ENCODE measurements at places on chromosomes 5 and 9.

GRCh38 chr9:111621895-111622480, 9.1 kb upstream of the DNAJC25 start:
- DNase-seq: no peak

DNA sequence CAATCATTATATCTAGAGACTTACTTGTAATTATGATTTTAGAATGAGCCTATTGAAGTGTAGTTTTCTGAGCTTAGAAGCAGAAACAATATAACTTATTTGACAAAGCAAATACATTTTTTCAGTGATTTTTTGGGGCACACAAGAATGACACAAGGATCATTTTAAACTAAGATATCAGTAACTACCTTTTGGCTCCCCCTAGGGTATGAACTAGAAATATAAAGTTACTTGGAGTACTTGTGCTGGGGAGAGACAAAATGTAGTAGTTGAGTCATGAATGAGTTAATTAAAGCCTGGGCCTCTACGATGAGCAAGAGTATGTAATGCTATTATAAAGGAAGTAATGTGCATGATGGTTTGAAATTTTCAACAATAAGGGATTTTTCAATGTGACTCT, 1244.1 kb upstream of the ACO1 start:
- DNase-seq: no peak

- no peak for DNase-seq
Observed at GRCh38 chr5:110865400-110866094, 126.7 kb downstream of the SLC25A46 start.

- DNase-seq: no peak
Observed at GRCh38 chr5:149838881-149839739, 105.5 kb downstream of the PDE6A start.

- no peak for DNase-seq
Observed at GRCh38 chr5:157485811-157486210, 25.8 kb downstream of the NIPAL4 start.

DNA sequence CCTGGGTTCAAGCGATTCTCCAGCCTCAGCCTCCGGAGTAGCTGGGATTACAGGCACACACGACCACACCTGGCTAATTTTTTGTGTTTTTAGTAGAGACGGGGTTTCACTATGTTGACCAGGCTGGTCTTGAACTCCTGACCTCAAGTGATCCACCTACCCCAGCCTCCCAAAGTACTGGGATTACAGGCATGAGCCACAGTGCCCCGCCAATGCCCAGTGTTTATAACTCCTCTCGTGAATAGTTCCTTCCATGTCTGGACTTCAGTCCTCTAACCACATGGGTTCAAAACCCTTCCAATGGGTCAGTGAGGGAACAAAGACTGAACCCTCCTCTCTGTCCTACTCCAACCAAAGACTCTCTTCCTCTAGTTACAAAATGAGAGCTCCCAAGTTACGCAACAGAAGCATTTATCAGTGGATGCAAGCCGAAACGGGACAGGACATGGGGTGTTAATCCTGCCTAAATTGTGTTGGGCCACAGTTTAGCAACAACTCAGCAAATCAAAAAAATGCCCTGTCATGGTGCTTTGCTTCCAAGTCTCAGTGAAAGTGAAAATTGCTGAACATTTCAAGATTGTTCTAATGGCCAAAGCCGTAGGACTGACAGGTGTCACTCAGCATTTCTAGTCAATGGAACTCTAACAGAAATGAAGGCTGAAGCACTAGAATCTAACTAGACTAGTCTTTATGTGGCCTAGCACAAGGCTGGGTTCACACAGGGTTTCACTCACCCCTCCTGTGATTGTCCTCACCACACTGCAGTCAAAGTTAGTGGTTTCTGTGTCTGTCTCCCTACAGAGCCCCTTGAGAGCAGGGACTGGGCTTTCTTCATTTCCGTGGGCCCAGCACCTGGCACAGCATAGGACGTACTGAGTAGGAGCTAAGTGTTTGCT, 3.2 kb upstream of the TMEM245 start:
- DNase-seq: no peak

DNA sequence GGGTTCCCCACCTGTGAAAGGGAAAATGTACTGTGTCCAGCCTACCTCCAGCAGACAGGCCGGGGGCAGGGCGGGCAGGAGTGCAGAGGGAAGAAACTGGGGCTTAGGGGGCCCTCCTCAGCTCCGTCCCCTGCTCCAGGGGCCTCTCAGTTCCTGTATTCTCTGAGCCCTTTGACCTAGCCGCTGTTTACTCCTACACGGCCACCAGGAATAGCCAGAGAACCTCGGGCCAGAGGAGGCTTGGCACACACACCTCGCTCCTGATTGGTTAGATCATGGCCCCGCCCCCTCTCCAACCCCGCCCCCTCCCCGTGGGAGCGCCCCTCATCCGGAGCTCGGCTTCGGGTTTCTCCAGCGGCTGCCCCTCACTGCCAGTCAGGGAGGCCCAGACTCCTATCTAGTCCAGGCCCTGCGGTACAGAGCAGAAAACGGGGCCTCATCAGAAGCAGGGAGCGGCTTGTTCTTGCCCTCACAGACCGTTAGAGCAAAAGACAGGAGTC, 2.2 kb downstream of the ST6GALNAC6 start:
- DNase-seq: no peak

DNA sequence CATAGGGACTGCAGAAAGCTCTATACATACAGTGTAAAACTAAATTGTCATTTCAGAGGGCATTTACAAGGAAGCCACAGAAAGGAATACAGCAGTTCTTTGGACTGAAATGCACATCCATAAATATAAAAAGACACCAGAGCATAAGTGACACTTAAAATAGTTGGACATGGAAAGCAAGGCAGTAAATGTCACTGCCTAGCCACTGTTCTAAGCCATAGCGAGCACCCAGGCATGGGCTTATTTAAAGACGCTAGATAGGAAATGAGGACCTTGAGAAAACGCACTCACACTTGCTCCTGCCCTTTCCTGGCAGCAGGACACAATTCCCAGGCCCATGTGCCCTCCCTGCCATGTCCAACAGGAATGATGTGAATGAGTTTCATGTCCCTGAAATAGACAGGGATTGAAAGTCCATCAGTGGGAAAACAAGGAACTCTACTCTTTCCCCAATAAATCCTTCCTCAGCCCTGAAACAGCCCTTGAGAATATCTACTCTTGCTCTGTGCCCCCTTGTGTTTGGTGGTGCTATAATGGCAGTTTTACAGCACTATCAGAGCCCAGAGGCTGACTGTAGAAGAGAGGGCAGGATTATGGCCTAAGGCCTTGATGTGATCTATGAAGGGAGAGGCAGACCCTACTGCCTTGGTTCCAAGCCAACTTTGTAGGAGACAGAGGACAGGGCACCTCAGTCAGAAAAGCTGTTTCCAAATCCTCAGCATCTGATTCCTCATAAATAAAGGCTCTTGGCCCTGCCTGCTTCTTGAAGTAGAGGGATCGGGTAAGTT, 182.9 kb downstream of the SAXO1 start:
- DNase-seq: no peak

DNA sequence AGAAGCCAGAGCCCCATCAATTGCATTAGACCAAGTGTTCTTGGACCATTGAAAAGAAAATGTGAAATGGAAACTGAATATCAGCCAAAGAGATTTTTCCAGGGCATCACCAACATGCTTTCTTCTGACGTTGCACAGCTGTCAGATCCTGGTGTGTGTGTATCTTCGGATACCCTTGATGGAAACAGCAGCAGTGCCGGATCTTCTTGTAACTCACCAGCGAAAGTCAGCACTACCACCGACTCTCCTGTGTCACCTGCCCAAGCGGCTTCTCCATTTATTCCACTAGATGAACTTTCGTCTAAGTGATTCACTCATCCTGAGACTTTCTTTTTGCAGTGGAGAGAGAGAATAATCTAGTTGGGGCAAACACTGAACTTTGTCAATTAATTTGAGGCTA, 75.7 kb downstream of the PIP5K1B start:
- DNase-seq: no peak

DNA sequence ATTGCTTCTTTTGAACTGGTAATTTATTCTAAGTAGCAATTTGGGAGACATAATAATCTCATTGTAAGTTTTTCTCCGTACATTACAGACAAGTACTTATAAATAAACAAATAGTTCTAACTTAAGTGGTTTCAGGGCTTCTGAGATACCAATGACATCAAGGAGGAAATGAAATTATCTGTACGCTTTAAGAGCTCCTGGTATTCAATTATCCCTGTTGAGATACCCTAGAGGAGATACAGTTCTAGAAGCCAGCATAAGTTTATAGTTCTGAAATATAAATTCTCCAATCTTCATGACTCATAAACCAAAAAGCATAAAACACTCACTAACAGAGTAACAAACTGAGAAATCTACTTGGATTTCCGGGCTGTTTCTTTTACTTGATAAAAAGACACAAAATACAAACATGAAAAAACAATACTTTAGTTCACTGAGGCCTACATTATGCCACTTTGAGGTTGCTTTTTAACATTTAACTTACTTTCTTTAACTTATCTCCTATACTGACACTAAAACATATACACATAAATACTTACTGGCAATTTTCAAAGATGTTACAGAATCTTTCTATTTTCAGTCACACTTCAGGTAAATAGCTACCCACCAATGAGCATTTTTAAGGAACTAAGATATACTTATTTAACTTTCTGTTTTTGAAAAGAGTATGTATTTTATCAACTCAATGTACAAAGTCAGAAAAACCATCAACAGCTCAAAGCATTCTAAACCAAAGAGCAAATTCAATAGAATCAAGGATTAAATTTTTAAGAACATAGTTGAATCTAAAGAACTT, 7.5 kb downstream of the DCTN4 start:
- DNase-seq: no peak

DNA sequence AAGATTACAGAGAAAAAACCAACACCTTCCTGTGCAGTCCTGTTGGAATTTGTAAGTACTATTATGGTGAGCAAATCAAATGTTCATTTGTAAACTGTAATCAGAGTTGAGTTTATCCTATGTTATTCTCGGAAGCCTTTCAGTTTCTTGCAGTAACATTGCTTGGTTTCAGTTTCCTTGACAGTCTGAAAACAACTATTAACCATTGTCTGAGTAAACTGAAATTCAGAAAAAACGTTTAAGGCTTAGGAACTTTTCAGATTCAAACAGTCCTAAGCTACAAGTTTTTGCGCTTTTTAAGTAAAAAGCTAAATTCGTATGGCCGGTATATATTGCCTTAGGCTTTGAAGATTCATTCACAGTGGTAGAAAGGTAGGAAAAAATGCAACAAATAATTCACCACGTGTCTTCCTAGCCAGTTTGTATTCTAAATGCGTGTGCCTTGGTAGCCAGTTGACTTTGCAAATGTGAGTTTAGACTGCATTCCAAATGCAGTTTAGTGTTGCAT, 2.5 kb downstream of the GPBP1 start:
- DNase-seq: no peak

- DNase-seq: no peak
Observed at GRCh38 chr5:78813286-78813685, 164.7 kb upstream of the LHFPL2 start.

DNA sequence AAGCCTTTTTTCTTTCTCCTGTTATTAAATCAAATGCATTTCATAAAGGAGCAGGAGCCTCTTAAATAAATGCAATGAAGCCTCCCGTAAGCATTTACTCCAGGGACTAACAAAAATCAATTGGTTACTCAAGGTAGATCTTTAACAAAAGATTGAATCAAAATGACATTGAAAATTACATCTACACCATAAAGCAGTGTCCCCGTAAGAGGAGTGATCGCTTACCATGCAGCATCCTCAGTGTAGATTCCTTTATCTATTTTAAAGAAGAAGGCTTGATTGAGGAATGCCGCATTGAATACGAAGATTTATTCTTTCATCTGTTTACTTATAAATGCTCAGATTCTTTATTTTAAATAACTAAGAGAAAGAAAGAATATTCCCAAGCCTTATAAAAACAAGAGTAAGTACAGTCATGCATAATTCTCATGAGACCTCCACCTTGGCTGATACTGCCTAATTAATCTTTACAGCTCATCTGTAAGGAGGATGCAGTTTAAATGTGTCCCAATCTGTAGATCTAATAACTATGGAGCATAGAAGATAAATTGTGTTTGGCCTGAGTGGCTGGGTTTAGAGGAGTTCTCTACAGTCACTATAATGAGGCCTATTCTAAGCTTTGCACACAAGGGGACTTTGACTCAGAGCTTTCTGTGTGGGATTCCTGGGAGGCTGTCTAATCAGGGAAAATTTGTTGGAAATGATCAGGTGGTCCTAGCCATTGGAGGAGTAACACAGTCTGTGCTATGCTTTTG, 55.1 kb downstream of the PLPPR1 start:
- no peak for DNase-seq

- no peak for DNase-seq
Observed at GRCh38 chr5:96687812-96688453, 25.8 kb downstream of the CAST start.

DNA sequence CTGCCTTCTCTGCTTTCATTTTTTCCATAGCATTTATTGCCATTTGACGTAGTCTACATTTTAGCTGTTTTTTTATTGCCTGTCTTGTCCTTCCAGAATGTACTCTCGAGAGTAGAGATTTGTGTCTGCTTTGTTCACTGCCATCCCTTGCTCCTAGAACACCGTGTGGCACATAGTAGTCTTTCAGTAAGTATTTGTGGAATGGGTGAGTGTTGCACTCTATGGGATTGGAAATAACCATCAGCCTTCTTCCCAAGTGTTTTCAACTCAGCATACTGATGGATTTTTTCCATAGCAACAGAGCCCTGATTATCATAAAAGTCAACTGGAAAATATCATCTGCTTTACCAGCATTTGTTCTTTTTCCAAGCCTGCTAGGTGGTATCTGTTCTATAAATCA, 462.6 kb downstream of the ENC1 start:
- DNase-seq: no peak

DNA sequence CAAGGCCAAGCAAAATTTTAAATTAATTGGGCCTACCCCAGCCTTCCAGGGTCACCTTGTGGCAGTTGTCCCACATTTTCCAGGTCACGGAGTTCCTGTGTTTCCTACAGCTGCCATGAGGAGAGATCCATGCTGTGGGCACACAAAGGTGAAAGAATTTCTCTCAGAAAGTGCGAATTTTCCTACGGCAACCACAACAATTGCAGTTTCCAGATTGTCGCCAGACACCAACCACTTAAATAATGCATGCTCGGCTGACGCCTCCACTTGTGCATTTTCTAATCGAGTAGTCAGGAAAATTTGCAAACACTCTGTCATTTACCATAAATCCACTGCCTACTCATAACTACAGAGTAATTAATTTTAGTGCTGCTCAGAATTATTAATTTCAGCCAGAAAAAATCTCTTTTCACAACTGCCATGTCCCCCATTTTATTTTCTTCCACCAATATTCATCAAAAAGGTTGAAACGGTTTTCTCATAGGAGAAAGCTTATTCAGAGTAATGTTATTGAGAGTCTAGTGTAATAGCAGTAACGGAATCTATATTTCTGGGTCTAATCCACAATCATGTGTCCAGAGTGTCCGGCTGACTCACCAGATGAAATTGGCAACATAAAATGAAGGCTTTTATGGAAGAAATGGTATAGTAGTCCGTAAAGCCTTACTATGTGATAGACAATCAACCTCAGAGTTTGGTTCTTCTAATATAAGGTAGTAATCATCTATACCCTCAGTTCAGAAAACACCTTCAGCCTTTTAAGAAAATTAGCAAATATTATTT, 389.8 kb downstream of the NR2F1-AS1 start:
- no peak for DNase-seq

GRCh38 chr9:136670576-136671253, 8.0 kb downstream of the EGFL7 start:
- no peak for DNase-seq

Measured in activated CD4-positive, CD25-positive, alpha-beta regulatory T cell treated with anti-CD3 and anti-CD28 coated beads, Interleukin-2, amount 50 U/mL, for 72 hours (primary cell).